ENCODE measurements at places on chromosomes 16 and 17.

DNA sequence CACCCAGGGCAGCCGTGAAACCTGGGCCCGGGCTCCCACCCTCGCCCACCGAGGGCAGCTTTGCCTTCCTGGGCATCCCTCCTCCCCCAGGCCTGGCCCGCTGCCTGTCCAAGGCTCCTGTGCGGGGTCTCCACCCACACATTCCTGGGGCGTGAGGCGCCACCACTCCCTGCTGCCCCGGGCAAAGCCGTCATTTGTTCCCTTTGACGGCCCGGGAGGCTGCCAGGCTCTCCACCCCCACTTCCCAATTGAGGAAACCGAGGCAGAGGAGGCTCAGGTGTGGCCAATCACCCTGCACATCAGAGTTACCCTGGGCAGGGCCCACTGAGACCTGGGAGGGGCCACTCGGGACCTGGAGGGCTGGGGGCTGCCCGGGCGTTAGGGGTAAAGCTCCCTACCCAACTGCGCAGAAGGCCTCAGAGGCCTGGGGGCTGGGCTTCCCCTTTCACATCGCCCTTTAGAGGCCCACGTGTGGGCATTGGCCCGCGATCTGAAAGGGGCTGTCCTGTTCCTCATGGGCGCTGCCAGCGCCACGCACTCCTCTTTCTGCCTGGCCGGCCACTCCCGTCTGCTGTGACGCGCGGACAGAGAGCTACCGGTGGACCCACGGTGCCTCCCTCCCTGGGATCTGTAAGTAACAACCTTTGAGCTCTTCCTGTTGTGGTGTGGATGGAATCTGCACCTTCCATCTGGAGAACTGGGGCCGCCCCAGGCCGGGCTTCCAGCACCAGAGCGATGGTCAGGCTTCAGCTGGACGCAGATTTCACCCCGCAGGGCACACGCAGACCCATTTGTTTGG is at the start of gene MSLN:
Gene MSLN, plus strand, starts transcription at position 190 of the 799 bp plus-strand sequence. CDS start 1,947 bp downstream, outside the sequence.
- DNase-seq, result no peak

DNA sequence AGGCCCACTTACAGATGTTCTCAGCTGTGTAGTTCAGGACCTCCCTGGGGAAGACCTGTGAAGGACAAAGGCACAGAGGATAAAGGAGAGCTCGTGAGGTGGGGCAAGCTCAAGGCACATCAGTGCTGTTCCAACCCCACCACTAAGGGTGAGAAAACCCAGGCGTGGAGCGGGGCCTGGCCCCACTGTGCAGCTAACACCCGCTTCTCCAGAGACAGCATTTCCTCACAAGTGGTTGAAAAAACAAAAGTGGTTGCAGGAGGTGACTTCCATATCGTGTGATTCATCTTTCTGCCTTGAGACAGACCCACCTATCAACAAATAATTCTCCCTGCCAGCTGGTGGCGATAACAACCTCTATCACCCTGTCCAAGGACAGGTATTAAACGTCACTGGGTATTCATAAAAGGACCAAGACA is 30.0 kb downstream of the SNN start:
- no peak for DNase-seq

DNA sequence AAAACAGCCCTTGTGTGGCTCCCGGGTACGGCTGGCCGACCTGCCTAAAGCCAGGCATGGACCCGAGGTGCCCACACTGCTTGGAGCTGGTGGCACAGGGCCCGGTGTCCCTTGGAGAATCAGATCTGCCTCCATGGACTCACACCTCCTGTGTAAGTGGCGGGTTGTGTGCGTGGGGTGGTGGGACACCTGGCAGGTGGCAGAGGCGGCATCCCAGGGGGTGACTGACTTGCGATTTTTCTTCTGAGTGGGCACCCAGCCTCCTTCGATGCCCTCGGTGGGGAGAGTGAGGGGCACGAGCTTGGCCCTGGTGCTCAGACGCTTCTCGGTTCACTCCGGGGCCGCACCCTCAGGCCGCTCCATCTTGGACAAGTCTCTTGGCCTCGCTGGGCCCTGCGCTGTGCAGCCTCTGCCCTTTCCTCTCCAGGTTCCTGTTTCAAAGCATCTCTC is 35.8 kb downstream of the METRNL start:
- no peak for DNase-seq

DNA sequence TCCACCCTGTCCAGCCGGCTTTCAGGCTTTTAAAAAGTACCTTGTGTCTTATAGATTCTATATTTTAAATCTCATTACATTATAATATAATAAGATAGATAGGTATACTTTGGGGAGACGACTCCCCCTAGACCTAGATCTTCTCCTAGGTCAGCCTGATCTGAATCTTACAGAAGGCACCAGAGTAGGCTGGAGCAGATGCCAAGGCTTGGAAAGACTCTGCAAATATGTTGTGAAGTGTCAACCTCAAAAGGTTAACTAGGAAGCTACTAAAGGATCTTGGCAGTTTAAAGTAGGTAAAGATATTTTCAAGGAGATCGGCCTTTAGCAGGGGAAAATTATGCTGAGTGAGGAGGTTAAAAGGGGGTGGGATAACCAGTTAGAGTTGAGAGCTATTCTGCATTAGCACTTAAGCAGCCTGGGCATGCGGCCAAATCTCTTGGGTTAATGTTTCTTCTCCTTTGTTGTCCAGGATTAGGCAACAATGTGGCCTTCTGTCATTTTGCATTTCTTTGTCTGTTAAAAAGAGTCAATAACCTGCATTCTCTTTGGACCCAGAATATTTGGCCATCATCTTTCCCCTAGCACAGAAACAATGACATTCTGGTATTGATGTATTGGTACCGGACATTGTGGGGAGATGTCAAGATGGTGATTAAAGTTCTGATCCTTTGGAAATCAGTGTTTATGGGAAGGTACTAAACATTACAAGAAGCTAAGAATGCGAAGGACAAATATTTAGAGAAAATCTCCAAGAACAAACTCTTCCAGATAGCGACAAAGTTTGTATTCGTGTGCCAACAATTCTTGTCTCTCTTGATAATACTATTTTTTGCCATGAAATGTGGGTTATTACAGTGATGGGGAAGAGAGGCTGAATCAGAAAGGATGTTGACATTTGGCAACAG is 51.2 kb upstream of the DHX40 start:
- no peak for DNase-seq

DNA sequence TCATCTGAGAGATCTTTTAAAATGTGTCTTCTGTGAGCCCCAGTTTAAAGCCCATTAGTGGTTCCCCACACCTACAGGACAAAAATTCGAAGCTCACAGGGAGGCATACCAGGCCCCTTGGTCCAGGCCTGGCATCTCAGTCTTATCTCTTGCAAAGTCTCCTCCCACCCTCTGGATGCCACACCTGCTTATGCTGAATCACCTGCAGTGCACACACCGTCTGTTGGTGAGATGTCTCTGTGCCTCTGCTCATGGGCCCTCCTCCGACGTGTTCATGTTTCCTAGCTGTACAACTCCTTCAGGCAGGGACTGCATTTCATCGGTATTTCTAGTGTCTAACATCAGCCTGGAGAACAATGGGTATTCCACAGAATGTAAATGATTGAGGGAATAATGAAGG is 41.6 kb downstream of the RNF157 start:
- DNase-seq, result no peak

DNA sequence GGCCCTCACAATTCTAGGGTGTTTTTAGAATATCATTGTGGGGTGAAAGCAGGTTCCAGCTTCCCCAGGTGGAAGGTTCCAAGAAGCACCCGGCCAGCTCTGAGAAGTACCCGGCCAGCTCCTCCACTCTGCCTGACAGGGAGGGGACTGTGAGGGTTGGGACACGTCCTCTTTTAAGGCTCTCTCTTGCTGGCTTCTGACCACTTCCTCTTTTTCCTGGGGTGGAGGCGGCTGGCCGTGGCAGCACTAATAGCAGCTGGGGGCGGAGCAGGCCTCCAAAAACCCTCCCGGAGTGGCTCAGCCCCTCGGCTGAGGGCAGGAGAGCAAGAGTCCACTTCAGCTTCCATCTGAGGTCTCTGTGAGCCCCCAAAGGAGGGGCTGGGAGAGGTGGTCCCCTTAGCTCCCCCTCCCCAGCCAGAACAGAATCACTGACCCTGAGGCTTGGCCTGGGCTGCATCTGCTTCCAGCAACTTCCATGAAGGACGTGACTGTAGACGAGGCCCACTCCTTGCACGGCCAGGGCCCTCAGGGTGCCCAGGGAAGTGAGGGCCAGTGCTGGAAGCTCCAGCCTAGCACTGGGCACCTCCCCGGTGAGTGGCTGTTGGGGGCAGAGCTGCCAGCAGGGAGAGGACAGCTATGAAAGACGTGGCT is 26.7 kb upstream of the PLCG2 start:
- DNase-seq, result no peak

DNA sequence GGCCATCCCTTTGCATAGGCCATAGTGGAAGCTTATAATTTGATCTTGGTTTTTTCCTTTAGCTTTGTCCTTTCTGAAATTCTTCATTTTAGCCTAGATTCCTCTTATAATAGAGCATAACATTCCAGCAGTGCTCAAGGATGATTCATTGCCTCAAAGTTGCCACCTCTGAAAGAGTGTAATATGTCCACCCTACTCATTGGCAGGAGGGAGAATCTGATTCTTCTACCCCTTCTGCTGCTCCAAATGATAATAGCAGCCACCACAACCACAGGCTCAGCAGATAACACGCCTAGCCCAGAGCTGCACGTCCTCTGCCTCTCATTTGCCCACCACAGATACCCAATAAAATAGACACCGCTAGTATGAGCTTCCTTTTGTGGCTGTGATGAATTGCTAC is 337.4 kb upstream of the HSBP1 start:
- DNase-seq, result no peak

GRCh38 chr16:85386467-85387170 is 226.5 kb upstream of the GSE1 start:
- no peak for DNase-seq
